Fibroblast of the aortic adventitia (primary cell): ENCODE measurements at places on chromosomes 5 and 9. TPM values are rescaled to one million over a fixed set of nuclear protein-coding genes. Genes with fewer than 3 reads are reported as not detected.

Gene WHRN
- total RNA-seq, result 2.1 and 3.5 TPM in 2 replicates

Gene FGF1
- total RNA-seq, result 1.2 and 3.4 TPM in 2 replicates

Gene OR1J2
- 1.6 TPM in 1 of 2 replicates, not detected in the other for total RNA-seq

Gene ANKRD34B
- total RNA-seq, result not detected in 2 replicates

Gene C9orf153
- 0.41 and 0.45 TPM in 2 replicates for total RNA-seq

Gene FAM81B
- total RNA-seq, result not detected in 2 replicates

Gene TMEM252
- total RNA-seq, result not detected in 2 replicates

Gene PALM2AKAP2
- 4.2 and 5.0 TPM in 2 replicates for total RNA-seq

Gene PRRX2
- total RNA-seq, result 3.5 and 36.1 TPM in 2 replicates
